ENCODE measurements at places on chromosomes 4 and X. TPM values are rescaled to one million over a fixed set of nuclear protein-coding genes. Genes with fewer than 3 reads are reported as not detected.
A peak's percentile ranks its signal among the peaks of the same experiment; 100 is the strongest.

DNA sequence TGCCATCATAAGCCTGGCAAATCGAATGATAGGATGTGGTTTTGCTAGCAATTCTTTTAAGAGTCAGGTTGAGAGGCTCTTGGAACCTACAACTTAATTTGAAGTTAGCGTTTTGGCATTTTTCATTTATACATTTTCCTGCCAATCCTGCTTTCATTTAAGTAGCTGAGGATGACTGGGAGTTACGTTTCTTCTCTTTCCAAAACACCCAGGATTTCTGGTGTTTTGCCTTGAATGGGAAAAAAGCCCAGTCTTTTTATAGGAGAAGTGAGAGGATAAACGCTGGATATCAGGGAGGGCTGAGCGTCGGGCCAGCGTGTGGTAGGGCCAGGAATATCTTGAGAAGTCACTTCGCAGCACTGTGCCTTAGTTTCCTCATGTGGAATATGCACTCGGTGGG lies 174.2 kb upstream of the HAND2 start:
- no peak for DNase-seq

DNA sequence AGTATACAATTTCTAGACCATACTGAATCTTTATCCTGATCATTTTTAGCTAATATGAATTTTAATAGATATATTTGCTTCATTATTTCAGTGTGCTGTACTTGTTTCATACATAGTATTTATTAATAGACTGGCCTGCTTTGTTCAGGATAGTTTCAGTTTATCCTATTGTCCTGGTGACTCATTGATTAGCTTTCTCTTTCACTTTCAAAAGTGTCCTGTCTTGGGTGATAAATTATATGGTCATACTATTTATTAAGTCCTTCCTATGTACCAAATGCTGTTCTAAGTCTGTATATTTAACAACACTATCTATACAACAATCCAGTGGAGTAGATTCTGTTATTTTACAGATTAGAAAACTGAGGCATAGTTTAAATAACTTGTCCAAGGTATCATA lies 153.8 kb upstream of the RAPGEF2 start:
- DNase-seq, result no peak

Gene CENPI
- 21.0 TPM for total RNA-seq

- DNase-seq, result no peak
These were observed 10.5 kb upstream of the UBE2NL start for GRCh38 chrX:143873343-143873742.

Gene FATE1
- not detected for total RNA-seq

- no peak for DNase-seq
These were observed 300.7 kb downstream of the NR3C2 start for GRCh38 chr4:148141501-148141900.

DNA sequence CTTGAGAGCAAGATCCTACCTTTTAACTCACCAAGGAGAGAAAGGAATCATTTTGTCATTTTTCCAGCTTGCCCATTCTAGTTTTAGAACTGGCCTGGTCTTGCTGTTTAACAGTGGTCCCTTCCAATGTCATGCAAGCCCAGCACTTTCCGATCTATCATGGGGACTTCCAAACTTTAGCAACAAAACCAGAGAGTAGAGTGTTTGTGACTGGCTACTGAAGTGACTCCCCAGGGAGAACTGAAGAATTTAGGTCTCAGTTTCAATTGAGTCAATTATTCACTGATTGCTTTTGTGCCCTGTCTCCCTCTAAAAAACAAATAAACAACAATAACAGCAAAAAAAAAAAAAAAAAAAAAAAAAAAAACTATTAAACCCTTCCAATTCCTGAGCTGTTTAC lies 108.3 kb downstream of the LHFPL1 start:
- no peak for DNase-seq

DNA sequence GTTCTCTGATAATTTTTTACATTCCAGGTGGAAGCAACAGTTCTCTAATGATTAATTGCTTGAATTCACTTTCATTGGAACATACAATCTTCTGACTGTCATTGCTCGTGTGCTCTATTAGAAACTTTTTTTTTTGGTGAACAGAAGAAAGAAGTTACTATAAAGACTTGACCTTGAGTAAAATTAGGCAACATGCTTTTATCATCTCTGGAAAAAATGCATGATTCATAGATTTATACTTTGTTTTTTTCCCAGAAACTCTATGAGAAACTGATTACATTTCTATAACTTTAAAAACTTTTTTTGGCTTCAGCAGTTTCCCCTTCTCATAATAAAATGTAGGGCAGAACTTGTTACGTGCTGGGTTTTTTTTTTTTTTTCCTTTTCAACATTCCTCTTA lies 167.6 kb downstream of the ARHGAP10 start:
- no peak for DNase-seq

- no peak for DNase-seq
These were observed 262.1 kb downstream of the LDB2 start for GRCh38 chr4:16636304-16636703.

DNA sequence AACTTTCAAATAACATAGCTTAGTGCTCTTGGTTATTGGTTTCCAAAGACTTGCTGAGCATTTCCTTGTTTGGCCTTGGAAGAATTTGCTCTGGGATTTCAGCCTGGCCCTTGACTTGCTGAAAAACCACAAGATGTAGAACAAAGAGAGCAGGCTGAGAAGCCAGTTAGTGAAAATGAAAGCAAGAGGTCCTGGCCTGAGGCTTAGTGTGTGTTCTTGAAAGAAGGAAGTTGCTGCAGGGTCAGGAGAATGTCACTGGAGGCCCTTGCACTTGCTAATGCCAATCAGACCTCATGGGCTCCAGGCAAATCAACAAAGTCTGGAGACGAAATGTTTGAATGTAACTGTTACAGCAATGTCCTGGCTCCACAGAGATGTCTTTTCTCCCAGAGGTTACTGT lies 79.4 kb downstream of the SYNPO2 start:
- DNase-seq, result peak; percentile 26

GRCh38 chrX:40420899-40421729 lies 159.7 kb upstream of the ATP6AP2 start:
- no peak for DNase-seq

- DNase-seq, result peak; percentile 81
These were observed at the start of gene PROM1 for GRCh38 chr4:16083241-16084191. TSS of gene PROM1 (minus strand) at chr4:16084023. CDS start at chr4:16075906, 8,117 bp downstream.

Gene TMEM255A
- 0.94 TPM for total RNA-seq

DNA sequence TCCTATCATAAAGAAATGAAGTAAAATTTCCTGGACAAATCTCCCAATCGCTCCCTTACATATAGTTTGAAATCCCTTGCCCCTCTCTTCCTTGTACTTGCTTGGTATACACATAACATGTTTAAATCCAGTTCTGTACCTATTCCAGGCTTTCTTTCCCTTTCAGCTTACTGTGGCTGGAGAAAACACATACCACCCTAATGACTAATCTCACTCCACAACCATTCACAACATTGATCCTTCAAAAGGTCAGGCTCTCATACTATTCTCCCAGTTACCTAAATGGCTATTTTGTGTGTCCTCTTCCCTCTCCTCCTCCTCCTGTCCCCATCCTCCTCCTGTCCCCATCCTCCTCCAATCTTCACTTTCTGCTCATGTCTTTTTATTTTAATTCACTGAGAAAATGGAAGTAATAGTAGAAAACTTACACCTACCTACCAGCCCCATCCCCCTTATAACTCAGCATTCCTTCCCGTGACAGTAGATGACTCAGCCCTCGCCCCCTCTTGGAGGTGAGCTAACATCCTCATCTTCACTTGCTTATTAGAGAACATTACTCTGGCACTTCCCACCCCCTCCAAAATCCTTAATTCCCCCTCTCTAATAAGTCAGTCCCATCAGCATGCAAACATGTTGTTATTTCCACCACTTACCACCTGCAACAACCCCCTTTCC lies 77.5 kb downstream of the IL15 start:
- no peak for DNase-seq

- no peak for DNase-seq
These were observed 15.0 kb downstream of the TLR7 start for GRCh38 chrX:12881914-12882313.

DNA sequence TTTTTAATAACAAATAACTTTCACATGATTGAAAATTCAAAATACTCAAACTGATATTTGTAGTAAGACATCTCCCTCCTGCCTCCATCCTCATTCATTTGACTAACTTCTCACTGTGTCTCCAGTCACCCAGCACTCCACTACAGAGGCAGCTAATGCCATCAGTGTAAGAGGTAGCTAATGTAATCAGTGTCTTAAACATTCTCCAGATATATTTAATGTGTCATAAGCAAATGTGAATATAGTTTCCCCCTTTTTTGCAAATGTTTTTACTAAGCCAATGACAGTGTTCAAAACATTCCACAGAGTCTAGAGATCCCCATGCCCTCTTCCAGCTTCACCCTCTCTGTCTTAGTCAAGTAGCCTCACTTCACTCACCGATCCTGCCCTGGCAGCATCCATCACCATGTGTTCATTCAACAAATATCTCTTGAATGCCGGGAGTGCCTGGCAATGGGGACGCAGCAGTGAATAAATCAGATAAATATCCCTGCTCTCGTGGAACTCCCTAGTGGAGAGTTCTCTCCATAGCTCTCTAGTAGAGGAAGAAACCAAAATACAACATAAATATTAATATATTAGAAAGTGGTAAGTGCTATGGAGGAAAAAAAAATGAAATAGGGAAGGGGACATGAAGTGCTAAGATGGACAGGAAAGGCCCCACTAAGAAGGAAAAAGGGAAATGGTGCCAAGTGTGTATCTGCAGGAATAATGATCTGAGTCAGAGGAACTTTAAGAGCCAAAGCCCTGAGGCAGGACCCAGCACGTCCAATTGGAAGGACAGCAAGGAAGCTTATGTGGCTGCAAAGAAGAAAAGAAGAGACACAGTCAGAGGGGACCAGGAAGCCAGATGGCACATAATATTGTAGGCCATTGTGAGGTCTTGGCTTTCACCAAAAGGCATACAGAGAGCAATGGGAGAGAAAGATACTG lies 18.7 kb downstream of the SCFD2 start:
- DNase-seq, result no peak

Gene SYN1
- 2.1 TPM for total RNA-seq

- no peak for DNase-seq
These were observed 399.9 kb upstream of the CNKSR2 start for GRCh38 chrX:20974326-20974725.

DNA sequence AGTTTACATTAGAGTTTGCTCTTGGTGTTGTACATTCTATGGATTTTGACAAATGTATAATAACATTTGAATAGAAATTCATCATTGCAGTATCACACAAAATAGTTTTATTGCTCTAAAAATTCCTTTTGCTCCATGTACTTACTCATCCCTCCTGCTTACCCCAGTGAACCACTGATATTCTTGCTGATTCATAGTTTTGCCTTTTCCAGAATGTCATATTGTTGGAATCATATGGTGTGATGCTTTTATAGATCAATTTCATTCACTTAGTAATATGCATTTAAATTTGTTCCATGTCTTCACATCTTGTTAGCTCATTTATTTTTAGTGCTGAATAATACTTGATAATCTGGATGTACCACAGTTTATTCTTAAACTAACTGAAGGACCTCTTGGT lies 1593.2 kb downstream of the C4orf33 start:
- DNase-seq, result no peak

Gene EMCN
- total RNA-seq, result not detected

- DNase-seq, result peak; percentile 80
These were observed 454 bp downstream of the BTC start for GRCh38 chr4:74793757-74794381.

DNA sequence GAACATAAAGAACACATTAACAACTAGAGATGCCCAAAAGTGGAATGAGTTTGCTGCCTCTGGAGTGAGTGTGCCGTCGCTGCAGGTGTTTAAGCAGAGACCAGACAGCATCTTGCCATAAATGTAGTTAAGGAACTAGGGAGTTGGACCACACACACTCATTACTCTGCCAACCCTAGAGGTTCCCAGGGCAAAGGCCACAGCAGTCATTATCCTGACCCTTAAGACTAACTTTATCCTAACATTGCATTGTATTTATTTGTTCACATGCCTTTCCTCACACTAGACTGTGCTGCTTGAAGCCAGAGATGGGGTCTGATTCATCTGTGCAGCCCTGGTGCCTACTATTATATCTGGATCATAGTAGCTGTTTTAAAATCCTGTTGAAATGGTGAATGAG lies 16.9 kb upstream of the PLA2G12A start:
- no peak for DNase-seq

Gene ARHGEF9
- total RNA-seq, result 34.0 TPM

DNA sequence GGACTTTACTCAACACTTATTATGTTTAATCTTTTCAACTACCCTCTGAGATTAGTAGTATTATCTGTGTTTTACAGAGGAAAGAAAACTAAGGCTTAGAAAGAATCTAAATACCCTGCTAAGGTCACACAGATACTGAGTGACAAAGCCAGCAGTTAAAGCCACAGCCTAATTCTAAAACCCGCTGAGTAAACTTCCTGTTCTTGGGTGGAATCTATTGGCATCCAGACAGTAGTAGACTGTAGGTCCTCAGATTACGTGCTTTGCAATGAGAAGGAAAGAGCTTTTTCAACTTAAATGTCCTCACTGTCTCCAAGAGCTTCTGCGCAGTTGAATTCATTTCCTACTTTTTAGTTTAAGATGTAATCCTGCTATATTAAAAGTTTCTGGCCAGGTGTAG lies 126.0 kb downstream of the TENM3 start:
- DNase-seq, result no peak

GRCh38 chrX:109351557-109351956 lies 130.3 kb downstream of the GUCY2F start:
- no peak for DNase-seq

Gene XAGE1A
- not detected for total RNA-seq

Gene TLR3
- 1.8 TPM for total RNA-seq

GRCh38 chr4:2728221-2728620 lies 27.9 kb downstream of the TNIP2 start:
- no peak for DNase-seq

GRCh38 chrX:10709276-10709675 lies 88.9 kb upstream of the MID1 start:
- DNase-seq, result no peak

DNA sequence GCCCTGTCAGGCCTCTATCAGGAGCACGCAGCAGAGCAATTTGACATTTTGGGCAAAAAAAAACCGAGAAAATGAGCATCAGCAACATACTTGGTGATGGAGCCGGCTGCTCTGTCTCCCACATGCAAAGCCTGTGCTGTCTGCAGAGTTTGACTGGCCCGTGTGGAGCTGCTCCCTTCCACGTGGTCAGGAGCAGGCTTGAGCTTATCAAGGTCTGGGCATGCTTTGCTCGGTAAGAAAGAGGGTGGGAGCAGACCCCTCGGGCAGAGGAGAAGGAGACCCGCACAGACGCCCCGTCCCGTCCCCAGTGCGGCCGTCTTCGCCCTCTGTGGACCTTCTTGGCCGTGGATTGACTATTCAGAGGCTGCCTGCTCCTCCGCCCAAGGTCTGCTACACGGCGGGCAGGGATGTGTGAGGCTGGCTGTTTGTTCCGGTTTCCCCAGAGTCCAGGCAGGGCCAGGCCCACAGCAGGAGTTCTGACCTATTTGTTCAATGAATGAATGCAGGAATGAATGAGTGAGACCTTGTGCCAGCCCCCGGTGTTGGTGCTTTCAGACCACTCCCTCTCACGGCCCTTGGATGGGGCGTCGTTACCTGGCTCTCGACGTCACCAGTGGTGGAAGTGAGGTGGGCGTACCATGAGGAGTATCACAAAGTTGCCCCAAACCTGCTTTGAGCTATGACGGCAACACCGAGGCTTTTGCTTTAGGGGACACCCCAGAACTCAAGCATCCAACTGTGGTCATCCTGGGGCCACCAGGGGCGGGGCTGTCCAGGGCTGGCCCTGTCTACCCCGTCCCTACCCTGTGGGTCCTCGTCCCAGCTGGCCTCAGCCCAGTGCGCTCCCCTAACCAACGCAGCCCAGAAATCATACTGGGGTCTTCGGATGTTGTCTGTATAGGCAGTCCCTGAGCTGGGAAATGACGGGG lies 54.7 kb upstream of the ADRA2C start:
- DNase-seq, result no peak

Gene SLC10A4
- 1.5 TPM for total RNA-seq

- DNase-seq, result no peak
These were observed 71.5 kb downstream of the ACOX3 start for GRCh38 chr4:8368998-8369397.

Gene UGT8
- total RNA-seq, result 18.2 TPM
